ENCODE measurements at places on chromosomes 2 and 18.
A peak's percentile ranks its signal among the peaks of the same experiment; 100 is the strongest.

DNA sequence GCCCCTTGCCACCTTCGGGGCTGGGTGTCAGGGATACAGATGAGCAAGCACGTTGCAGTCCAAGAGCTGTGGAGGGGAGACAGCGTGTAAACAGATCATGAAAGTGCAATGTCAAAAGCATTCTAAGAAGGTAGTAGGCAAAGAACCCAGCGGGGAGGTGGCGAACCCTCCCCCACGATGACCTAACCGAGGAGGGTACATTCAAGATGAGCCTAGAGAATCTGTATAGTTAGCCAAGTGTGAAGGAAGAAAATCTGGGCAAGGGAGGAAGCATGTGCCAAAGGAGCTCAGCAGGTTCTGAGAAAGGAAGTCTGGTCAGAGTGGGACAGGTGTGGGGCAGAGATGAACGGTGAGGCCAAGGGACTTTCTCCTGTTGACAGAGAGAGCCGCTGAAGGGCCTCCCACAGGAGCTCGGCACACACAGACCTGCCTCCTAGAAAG lies 106.9 kb downstream of the SP3 start:
- DNase-seq = no peak

- DNase-seq = no peak
Measured at GRCh38 chr2:234242459-234242836, 191.9 kb downstream of the SPP2 start.

DNA sequence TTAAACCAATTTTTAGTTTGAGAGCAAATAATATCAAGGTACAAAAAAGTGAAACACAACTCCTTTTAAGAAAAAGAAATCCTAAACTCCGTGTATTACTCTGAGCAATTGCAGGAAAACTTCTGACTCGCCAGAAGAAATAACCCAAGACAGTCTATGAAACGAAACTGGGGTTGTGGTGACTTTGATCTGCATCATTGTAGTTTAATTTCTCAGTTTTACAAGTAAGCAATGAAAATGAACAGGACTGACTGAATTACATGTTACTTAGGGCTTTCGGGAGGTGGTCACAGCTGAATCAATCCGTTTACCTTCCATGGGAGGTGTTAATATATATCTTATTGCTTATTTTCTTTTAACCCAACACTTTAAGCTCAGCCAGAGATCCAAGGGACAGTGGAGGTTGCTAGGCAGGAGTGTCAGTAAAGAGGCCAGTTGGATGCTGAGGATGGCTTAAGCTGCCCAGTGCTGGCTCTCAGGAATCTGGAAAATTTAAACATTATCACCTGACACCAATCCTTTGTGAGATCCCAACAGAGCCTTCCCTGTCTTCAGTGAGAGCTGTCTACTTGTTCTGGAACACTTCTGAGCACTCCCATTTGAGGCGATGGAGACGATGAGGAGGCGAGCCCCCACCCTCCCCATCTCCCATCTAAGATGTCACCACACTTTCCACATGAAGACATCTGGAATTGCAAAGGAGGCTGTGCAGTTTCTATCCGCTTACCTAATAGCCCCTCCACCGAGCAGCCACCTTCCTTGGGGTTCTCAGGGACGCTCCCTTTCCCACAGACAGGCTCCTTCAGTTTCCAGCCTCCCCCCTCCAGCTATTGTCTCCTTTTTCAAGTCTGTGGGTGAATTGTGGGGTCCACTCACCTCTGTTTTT lies 3.6 kb upstream of the RAB31 start:
- DNase-seq = no peak

DNA sequence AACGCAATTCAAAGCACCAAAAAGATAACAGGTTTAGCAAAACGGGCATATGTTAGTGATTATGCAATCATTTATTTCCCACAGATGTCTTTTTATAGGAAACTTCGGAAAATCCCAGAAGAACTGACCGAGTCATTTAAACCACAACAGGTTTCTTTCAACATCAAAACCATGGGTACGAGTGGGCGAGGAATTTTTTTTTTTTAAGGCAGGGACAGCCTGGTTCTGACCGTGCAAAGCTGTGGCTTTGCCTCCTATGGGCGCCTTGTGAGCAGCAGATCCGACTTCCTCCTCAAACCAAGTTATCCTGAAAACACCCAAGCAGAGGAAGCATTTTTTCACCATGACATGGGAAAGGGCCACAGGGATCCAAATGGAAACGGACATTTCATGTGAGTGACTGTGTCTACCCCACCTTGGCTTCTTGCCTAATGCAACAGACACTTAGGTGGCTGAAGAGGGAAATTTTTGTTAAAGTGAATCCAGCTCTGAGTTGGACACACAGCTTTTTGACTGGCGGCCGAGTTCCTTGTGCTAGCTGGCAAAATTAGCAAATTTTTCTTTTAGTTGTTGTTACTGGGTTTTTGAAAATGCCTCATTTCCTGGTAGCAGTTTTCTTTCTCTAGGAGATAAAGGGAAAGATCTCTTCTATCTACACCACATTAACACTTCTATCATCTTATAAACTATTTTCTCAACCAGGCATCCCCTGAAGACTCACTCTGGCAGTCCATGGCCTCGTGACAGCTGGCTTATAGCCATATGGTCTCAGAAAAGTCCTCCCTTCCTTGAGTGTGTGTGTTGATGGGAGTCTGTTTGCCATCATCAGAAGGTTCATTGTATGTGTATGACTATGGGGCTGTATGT lies 487.4 kb upstream of the ZEB2 start:
- no peak for DNase-seq

DNA sequence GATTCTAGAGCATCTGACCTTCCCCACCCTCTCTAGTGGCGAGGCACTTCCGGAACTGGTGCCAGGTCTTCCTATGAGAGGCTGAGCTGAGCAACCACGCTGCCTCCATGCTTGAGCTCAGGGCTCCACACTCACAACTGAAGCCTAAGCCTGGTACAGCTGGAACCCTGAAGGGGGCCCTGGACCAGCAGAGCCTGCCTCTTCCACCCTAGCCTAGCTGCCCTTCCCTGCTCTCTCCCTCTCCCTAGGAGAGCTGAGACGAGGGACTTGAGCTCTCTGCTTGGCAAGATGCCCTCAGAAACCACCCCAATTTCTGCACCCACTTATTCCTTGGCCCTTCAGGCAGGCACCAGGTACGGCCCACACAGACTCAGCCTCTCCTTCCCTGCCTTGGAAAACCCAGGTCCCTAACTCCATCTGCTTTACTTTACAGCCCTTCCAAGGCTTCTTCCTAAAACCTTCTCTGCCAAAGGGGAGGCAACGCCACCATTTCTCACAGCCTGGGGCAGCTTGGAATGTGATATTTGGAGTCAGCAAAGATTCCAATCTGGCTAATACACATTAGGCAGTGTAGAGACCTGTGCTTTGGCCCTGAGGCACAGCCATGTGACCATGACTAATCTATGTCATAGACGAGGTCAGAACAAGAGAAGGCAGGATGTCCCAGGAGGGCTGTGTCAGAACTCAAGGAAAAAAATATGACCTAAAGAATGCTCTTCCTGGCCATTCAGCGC lies 18.8 kb downstream of the COX7A2L start:
- no peak for DNase-seq

DNA sequence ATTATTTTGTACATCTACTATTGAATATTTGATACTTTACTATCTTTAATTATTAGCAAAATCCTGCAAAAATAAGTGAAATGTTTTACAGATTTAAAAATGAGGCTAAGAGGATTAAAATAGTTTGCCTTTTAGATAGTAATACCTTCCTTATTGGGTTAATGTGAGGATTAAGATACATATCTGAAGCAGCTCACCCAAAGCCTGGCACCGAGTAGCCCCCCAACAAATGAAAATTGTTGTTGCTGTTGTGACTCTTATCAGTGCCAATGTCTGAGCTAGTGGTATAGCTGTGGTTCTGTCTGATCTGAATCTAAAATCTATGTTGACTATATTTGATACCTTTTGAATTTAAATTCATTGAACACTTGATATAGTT lies 34.6 kb downstream of the GULP1 start:
- no peak for DNase-seq

DNA sequence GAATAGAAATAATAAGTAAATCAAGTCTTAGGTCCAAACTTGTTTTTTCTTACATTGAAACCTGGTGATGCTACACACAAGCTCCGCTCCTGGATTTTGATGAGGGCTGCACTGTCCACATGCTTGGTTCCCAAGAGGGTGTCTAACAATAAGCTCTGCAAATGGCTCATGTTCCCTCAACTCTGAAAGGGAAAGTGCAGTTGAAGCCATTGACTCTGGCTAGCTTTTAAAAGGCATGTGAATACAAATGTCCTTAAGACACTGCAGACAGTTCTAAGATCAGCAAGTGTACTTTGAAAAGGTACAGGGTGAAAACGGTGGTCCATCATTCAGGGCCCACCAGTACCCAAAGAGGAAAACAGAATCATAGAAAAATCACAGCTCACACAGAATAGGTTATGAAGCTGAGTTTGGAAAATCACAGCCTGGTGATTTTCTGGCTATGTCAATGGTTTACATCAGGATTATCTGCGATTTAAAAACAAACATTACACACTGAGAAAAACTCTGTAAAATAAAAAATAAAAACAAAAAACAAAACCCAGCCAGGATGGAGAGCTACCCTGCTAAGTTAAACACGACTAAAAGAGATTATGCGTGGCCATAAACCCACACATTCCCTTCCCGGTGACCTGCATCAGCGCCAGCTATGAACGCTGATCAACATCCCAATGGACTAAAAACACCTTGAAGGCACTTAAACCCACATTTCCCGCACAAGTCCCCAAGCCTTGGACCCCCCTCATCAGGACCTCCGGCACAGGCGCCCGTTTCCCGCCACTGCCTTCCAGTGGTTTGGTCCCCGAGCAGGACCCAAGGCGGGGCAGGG lies 554 bp downstream of the PFN4 start:
- DNase-seq = no peak

DNA sequence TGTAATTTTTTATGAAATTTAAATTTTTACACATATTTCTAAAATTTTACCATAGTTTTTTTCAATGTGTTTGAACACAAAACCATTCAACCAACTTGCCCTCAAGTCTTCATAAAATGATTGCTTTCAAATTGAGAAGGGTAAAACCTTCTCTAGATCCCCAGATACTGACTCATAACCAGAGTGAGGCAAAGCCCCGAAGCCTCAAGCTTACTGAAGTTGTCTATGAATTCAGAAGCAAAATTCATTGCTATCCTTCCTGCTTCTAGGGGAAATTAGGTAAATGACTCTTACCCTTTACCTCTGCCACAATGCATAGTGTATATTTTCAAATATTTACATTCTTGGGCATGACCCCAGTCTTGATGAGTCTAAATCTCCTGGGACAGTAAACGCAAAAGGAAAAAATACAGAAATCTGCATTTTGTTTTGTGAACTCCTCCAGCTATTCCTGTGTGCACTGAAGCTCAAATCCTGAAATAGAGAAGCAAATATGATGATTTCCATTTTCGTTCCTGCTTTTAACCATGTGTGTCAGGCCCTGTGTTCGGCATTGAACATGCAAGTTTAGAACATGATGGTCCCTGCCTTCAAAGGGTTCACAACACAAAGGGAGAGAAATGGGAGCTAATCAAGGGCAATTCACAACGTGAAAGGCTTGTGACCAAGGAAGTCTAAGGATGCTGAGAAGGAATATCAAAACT lies 246.3 kb downstream of the SUCLG1 start:
- DNase-seq = no peak

GRCh38 chr2:197800091-197800490 lies 4.3 kb upstream of the PLCL1 start:
- DNase-seq = no peak

DNA sequence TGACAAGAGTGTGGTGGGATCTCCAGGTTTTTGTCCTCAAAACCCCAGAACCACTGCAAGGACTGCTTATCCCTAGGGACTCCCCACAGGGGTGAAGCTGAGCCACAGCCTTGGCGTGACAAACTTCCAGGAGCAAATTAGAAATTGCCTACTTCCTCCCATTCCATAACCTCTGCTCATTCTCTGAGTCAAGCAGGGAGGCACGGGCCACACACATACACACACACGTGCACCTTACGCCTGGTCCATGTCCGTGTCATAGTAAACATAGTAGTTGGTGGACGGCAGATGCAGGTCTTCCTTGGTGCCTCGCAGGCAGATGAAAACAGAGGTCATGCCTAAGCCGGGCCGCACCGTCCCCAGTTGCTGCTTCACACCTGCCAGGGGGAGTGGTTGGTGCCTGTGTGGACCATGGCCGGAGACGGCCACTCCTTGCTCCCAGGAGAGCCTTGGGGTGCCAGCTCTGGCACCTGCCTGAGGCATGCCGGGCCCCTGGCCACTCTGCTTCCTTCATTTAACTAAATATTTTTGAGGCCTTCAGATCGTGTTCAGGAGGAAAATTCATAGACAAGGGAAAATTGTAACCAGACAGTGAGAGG lies 9.9 kb downstream of the RETSAT start:
- no peak for DNase-seq

- DNase-seq = peak; percentile 93
Measured at GRCh38 chr2:100610381-100610831, 47.6 kb downstream of the PDCL3 start.

DNA sequence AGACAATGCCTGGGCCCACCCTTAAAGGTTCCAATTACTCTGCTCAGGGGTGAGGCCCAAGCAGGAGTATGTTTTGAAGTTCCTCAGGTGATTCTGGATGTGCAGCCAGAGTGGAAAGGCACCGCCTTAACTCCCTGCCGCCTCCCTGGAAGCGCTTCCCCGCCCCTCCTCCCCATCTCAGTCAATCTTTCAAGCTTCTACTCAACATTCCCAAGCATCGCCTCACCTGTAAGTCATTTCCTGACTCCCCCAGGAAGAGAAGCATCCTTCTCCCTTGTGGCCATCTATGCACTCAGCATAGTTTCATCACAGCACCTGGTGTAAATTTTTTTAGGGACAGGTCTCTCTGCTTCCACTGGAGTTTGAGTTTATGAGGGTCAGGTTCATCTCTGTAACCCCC lies 67.5 kb downstream of the MYL12B start:
- no peak for DNase-seq

DNA sequence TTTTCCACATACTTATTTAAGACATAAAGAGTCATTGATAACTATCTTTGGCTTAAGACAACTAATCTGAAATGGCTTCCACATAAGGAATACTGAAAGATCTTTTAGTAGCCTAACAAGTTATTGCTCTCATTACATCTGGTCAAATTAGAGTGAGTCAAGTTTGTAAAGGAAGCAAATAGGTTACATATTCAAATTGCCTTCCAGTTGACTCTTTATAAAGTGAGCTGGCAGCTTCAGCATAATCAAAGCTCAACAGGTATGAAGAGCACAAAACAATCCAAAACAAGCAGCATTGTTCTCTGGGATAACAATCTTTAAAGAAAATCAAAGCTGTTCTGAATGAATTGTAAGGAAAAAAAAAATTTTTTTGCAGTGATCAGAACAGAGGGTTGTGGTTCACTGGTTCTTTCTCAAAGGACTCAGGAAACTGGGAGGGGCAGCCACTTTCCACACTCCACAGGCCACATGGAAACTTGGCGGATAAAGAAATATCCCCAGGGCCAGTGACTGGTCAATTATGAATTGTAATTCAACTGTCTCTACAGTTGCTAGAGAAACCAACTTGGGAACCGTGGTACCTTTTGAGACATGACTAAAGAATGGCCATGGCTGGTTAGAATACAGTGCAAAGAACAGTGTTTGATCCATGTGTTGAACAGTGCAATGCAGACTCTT lies 369.3 kb upstream of the KCNH7 start:
- no peak for DNase-seq

Data from caudate nucleus (tissue), 63 donors.